ENCODE measurements at places on chromosomes 5 and 9. TPM values are rescaled to one million over a fixed set of nuclear protein-coding genes. Genes with fewer than 3 reads are reported as not detected.

Gene CHSY3
- 18.1 TPM for polyA plus RNA-seq

Gene SLCO4C1
- polyA plus RNA-seq: 6.2 TPM

Gene TAF11L3
- not detected for polyA plus RNA-seq

DNA sequence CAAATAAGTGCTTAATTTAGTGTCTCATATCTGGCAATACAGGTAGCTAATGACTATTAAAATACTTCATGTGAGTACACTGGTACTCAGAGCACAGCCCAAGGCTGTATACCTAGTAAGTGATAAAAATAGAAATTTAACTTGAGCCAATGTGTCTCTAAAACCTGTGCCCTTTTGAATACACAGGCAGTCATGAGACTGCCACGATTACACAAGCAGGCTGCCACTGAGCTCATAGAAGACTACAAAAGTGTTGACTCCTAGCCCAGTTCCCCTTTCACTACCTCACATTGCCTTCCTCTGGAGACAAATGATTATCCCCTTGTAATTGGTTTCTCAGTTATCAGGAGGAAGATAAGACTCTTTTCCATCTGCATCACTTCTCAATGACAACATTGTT lies 66.3 kb upstream of the PAPPA start:
- DNase-seq: peak; percentile 16

Gene EQTN
- not detected for polyA plus RNA-seq

Gene PCDHGA10
- polyA plus RNA-seq: 3.9 TPM

DNA sequence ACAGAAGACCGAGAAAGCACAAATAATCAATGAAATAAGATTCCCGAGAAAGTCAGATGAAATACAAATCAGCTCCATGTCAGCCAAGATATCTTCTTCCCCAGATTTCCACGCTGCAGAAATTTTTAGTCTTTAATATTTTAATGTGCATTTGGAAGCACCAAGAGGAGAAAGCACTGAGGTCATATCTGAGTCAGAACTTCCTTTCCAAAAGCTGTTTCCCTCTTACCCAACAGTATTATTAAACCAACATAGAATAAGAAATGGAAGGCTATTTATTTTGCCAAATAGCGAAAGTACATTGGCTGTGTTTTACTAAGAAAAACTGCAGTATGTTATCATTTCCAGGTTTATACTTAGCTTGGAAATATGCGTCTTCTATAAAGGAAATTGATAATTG lies 772.1 kb upstream of the CDH9 start:
- no peak for DNase-seq

GRCh38 chr9:84600739-84601138 lies 68.8 kb upstream of the NTRK2 start:
- peak; percentile 14 for DNase-seq

DNA sequence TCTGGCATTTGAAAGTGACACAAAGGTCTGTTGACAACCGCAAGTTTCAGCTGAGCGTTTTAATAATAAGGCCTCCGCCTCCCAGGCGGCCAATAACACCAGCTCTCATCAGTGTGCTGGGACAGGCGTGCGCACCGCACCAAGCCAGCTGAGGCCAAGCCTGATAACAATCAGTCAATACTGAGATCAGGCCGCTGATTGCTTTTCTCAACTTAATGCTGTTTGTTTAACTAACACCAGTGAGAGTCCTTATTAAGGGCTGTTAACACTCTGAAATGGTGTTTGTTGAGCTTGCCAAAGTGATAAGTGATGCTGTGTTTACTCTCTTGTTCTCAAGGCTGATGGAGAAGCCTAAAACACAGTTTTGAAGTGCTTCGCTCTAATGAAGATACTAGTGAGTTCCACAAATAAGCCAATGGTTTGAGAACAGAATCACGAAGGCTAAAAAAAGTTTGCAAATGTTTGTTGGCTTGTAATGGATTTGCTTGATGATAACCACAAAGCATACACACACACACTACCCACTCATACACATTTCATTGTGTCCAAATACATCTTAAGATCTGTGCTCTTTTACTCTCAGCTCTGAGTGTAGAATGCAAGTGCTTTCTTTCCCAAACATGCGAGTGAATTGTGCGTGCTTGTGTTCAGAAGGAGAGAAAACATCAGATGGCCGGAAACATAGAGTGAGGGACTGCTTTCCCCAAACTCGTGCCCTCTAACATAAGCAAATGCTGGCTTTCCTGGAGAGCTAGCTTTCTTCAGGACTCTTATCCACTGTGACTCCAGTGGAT lies 330.4 kb upstream of the KLF4 start:
- DNase-seq: peak; percentile 40

GRCh38 chr5:62001640-62002039 lies 304.4 kb upstream of the KIF2A start:
- no peak for DNase-seq

Gene CER1
- not detected for polyA plus RNA-seq

Gene IQGAP2
- 37.2 TPM for polyA plus RNA-seq

Gene ACTBL2
- polyA plus RNA-seq: 0.17 TPM

DNA sequence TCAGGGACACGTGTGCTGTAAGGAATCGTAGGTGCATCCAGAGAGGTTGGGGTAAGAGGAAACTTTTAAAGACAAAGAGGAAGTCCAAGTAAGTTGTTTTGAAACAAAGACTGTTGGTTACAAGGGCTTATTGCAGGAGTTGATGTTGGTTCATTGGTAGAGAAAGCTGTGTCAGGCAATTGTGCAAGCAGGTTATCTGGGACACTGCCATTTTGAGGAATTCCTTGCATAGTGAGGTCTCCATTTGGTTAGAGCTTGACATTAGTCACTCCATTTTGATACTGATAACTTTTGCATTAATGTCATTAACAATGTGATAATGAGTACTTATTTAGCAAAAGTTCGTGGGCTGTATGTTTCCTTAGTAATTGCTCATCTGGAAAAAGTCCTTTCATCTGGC lies 24.9 kb downstream of the CNOT6 start:
- no peak for DNase-seq

- no peak for DNase-seq
These were observed 212.0 kb downstream of the RAB3C start for GRCh38 chr5:58794875-58795274.

GRCh38 chr5:126339215-126339805 lies 83.9 kb upstream of the GRAMD2B start:
- peak; percentile 85 for DNase-seq

GRCh38 chr9:27258662-27259061 lies 38.3 kb downstream of the EQTN start:
- DNase-seq: no peak

Gene GFI1B
- polyA plus RNA-seq: not detected

Gene HTR1A
- not detected for polyA plus RNA-seq

- no peak for DNase-seq
These were observed 45.6 kb downstream of the NKD2 start for GRCh38 chr5:1054018-1054798.

GRCh38 chr5:29794141-29794787 lies 1399.2 kb upstream of the CDH6 start:
- no peak for DNase-seq

Gene TMEM215
- not detected for polyA plus RNA-seq

Gene KIF12
- 96.5 TPM for polyA plus RNA-seq

DNA sequence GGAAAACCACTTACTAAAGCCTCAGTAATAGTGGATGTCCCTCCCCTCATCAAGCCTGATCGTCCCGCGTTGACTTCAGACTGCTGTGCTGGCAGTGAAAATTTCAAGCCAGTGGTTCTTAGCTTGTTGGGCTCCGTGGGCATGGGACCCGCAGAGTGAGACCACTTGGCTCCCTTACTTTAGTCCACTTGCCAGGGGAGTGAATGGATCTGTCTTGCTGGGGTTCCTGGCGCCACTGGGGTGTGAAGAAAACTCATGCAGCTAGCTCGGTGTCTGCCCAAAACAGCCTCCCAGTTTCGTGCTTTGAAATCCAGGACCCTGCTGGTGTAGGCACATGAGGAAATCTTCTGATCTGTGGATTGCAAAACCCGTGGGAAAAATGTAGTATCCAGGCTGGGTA lies 480.0 kb upstream of the IZUMO3 start:
- no peak for DNase-seq

Gene F2R
- polyA plus RNA-seq: 33.5 TPM

DNA sequence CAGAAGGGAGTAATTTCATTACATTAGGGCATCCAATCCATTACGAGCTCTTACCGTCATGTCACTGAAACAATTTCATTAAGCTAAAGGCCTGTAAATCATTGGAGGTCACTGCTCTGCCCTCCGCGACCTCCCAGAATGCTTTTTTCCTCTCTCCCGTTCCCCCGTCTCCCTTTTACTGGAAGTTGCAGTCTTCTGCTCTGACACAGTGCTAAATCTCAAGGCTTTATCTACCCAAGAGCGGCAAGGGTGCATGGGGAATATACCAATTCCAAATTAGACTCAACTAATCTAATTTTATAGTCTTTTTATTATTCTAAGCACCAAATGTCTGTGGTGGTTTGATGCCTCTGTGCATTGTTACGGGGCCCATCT lies 265.7 kb upstream of the PANK3 start:
- DNase-seq: no peak

Gene AGXT2
- polyA plus RNA-seq: 5.9 TPM

- no peak for DNase-seq
These were observed 100.9 kb upstream of the TBC1D2 start for GRCh38 chr9:98356326-98356725.

- DNase-seq: peak; percentile 3
These were observed 26.8 kb downstream of the PAEP start for GRCh38 chr9:135588371-135588770.

DNA sequence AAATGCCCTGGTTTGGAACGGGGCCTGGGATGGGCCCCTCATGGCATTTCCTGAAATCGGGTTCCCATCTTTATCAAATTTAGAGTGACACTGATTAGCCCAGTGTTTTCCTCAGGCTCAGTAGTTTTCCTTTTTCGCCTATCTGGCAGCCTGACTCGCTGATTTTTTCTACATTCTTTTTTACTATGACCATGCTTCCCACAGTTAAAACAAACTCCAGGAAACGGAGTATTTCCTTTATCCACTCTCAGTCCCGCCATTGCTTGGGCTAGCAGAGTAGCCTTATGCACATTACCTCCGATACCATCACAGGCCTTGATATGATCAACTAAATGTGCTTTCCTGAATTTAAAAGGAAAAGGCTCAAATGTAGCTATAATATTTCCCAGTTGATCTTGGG lies 5.5 kb downstream of the OR1Q1 start:
- DNase-seq: no peak

DNA sequence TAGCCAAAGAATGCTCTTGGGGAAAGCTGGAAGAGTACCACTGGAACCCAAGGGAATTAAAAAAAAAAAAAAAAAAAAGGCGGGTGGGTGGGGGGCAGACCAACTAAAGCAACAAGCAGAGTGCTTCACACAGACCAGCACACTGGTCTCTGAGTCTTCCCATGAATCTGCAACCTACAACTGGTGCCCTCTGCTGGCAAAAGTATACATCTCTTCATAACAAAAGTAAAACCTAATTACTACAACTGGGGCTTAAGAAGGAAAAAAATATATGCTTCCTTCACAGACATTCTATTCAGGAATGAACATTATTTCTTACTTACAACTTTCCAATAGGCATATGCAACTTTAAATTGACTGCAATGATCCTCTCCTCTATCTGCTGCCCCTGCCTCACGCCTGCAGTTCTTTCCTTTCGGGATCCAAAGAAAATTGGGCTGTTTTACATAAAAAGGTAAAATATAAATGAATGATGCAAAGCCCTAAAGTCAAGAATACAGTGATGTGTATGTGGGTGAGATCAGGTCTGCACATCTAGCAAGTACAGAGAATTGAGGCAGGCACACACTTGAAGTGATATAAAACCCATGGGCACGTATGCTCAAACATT lies 7.2 kb upstream of the KLHL3 start:
- peak; percentile 82 for DNase-seq

GRCh38 chr9:99870126-99870525 lies 36.3 kb upstream of the STX17 start:
- DNase-seq: no peak

GRCh38 chr9:76534026-76534425 lies 75.0 kb downstream of the GCNT1 start:
- DNase-seq: no peak

DNA sequence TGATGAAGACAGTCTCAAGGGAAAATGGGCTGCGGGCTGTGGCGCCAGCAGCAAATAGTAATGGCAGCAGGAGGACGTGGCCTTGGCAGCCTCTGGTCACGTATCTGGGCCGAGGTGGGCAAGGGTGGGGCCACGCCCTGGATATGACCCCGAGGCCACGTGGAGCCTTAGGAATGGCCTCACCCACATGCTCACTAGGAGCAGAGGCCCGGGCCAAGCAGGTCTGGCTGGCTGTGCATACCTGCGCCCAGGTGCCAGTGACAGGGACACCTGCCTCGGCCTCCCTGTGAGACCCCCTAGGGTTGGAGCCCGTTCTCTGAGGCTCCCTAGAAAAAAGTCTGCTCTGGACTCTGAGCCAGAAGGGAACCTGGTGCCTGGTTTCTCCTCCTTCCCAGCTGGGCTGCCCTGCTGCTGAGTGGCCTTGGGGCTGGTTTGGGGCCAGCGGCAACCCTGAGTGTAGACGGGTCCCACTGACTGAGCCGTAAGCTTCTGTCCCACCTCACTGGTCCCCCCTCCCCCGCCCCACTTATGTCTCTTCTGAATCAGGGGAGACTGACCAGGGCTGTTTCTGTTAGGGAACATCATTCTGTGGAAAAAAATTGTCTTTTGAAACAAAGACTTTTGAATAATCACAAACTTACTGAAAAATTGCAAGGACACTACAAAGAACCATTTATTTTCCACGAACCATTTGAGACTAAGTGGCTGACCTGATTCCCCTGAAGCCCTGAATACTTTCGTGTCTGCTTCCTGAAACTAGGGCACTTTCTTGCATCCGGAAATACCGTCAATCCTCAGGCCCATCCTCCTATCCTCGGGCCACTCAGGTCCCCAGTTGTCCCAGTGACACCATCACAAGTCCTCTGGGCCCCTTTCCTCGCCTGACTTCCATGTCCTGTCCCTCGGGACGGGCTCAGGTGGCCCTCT lies 60.8 kb downstream of the WNK2 start:
- DNase-seq: no peak

- no peak for DNase-seq
These were observed 492.9 kb downstream of the CHSY3 start for GRCh38 chr5:130397132-130397531.

Gene C5orf46
- 2.7 TPM for polyA plus RNA-seq

DNA sequence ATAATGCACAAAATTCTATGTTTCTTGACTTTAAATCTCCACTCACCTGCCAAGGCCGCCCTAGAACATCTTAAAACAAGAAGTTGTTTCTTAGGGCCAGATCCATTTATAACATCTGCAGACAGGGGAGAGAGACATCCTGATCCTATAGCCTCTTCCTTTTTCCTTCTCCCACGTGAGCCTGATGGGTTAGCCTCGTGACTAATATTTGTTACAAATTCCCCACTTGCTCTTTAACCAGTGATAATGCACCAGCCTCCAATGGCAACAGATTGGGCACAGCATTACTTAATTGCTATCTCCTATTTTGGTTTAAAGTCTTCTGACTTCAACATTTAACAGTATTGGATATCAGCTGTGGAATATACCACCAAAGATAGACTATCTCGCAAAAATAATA lies 196.5 kb downstream of the GADD45G start:
- DNase-seq: no peak
